ENCODE measurements at places on chromosomes 13 and 19.

DNA sequence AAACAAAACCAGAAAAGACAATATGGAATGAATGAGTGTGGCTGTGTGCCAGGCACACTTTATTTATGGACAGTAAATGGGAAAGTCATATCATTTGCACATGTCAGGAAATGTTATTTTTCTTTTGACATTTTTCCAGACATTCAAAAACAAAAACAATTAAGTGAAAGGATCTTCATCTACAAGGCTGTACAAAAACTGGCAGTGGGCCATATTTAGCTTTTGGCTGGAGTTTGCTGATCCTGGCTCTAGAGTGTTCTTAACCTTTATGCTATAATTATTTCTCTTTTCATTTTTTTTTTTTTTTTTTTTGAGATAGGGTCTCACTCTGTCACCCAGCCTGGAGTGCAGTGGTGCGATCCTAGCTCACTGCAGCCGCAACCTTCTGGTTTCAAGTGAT is 6.5 kb upstream of the TNFSF9 start:
- no peak for DNase-seq

DNA sequence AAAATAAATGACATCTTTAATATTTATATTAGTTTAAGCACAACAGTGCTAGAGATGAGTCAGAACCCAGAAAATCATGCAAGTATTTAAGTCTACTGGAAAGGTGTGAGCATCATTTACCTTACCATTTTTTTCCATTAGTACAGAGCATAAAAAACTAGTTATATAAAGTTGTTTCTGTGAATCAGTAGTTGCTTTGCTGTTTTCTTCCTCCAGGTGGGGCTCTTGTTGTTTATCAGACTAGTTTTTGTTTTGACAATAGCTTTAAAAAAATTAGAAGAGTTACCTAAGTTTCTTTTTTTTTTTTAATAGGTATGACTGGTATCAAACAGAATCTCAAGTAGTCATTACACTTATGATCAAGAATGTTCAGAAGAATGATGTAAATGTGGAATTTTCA is 12.7 kb downstream of the SUGT1 start:
- DNase-seq: no peak

DNA sequence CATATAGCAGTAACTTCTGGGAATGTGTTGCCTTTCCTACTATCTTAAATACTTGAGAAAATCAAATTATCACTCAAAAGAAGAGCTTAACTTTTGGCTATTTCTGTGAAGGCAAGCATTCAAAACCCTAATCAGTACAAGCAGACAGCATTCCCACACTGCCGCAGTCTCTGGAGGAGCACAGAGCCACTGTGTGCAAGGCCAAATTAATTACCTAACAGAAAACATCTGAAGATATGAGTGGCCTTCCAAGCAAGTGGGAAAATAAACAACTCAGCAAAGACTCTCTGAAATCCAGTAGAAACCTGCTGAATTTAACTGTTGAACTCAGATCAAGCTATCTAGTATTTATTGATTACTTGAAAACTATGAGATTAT is 68.2 kb downstream of the COL4A1 start:
- no peak for DNase-seq

- no peak for DNase-seq
Measured at GRCh38 chr13:73859841-73860240, 274.4 kb downstream of the KLF12 start.

DNA sequence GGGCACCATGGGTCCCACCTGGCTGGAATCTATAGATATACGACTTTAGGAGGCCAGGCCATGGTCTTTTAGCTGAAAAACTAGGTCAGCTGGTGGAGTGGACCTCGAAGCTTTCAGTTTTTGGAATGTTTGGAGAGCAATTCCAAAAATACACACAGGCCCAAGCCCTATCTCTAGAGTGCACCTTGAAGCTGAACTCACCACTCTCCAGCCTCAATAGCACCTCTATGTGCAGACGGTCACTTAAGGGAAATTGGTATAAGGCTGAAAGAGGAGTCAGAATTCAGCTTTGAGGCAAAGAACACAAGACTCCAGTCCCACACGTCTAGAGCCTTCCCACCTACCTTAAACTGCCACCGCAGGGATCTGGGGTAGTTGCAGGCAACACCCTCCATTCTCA is 56.4 kb upstream of the KATNAL1 start:
- DNase-seq: no peak

DNA sequence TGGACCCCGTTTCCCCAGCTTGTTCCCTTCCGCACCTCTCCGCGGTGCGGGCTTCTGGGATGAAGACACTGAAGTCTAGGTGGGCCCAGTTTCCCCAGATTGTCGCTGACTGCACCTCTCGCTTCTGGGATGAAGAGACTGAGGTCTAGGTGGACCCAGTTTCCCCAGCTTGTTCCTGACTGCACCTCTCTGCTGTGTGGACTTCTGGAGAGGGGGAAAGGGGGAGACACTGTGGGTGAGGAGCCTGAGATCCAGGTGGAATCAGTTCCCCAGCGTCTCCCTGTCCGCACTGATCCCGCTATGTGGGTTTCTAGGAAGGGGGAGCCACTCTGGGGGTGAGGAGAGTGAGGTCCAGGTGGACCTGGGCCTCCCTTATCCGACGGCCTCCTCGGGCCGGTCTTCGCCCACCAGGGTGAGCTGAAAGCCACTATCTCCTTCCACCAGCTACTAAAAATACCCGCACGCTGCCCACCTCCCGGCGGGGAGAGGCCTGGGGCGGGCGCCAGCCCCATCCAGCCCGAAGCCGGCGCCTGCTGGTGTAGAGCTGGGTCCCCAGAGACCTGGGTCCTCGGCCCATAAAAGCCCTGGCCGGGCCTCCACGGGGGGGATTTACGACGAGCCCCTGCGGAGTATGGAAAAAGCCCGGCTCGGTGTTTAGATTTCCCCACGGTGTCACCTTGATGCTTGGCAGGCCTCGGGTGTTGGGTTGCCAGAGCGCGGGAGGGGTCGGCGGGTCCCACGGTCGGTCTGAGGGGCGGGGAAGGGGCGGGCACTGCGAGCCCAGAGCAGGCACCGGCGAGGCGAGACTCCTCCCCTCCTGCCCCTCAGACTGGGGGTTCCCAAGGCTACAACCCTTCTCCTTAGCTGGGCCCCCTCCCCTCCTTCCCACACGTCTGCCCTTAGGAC is 10.6 kb downstream of the FUT6 start:
- DNase-seq: no peak

Measured in mucosa of descending colon (tissue), 3 donors.